ENCODE measurements at places on chromosomes 3 and 15.

- no peak for DNase-seq
Measured at GRCh38 chr3:30970183-30970582, 75.7 kb upstream of the GADL1 start.

DNA sequence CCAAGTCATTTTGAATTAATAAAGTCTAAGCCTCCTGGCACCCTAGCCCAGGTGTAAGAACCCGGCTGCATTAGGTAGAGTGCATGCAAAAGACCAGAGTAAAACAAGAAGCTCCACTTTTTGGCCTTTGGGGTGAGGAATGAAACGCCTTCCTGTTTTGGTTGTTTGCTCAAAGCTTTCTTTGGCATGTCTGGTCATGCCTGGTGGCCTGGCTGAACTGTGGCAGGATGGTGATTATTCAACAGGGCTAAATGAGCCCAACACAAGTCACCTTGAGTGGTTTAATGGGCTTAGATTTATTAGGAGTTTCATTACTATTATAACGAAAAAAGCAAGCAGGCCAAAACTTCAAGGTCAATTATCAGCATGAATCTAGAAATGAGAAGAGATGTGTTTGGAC, 40.9 kb upstream of the LDHAL6B start:
- no peak for DNase-seq

- no peak for DNase-seq
Measured at GRCh38 chr15:62618432-62618831, 424.1 kb upstream of the TPM1 start.

DNA sequence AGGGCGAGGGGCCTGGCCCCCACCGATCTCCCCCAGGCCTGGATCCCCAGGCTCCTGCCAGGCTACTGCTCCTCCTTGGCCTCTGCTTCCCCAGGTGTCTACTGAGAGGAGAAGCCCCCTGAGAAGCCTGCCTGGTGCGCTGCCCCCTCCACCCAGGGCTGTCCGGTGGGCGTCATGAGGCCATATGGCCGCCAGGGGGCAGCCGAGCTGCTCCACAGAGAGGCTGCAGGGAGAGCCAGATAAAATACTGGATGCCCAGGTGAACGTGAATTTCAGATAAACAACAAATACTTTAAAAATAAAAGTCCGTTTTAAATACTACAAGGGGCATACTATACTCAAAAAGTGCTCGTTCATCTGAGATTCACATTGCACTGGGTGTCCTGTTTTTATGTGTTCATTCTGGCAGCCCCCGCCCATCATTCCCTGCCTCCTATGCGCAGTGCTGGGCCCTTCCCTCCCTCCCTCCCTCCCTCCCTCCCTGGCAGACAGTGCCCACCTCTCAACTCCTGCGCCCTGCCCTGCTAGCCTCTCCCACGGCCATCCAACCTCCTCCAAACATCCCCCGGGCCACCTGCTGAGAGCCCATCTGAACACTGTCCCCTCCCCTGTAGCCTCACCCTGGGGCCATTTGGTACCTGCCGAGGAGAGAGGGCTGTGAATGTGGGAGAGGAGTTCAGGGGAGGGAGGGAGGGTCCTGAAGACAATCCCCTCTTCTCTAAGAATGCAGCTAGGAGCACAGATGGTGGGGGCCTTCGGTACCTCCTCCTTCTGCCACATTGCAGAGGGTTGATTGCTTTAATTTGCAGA, 29.6 kb downstream of the PSTPIP1 start:
- peak; percentile 66 for DNase-seq

DNA sequence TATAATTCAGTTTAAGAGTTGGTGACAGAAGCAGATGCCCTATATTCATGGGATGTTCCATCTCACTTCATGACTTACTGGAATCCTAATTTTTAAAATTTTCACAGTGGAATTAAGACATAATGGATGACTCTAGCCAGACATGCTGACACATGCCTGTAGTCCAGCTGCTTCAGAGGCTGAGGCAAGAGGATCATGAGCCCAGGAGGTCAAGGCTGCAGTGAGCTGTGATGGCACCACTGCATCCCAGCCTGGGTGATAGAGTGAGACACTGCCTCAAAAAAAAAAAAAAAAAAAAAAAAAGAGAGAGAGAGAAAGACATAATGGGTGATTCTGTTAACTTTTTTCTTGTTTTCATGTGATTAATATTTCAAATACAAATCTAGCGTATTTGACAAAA, 123.6 kb downstream of the KLHL25 start:
- no peak for DNase-seq

DNA sequence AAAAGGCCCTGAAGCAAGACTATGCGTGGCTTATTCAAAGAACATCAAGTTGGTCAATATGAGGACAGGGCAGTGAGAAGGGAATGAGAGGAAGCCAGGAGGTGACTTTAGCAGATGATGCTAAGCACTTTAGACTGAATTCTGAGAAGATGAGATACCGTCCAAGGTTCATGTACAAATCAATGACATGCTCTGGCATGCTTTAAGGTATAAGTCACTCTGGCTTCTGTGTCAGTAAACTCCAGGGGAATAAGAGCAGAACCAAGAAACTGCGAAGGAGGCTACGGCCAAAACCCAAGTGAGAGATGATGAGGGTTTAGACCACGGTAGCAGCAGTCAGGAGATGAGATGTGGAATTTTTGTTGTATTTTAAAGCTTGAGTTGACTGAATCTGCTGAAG, 8.9 kb upstream of the CCDC50 start:
- DNase-seq = no peak

- no peak for DNase-seq
Measured at GRCh38 chr3:25229586-25229985, 198.5 kb upstream of the RARB start.

DNA sequence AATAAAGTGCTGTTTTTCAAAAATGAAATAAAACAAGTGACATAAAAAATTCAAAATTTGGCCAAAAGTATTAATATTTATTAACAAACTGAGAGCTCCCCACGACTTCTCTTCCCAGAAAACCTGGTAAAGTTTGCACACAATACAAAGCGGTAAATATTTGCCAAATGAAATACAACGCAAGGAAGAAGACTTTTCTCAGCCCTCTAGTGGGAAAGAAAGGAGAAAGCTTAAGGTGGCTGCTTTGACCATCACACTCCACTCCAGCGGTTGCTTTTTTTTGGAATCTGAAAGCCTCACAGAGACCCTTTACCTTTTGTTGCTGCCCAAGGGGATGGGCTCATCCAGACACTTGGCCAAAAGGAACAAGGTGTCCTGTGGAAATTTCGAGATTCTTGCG, 1.1 kb upstream of the GK5 start:
- no peak for DNase-seq

DNA sequence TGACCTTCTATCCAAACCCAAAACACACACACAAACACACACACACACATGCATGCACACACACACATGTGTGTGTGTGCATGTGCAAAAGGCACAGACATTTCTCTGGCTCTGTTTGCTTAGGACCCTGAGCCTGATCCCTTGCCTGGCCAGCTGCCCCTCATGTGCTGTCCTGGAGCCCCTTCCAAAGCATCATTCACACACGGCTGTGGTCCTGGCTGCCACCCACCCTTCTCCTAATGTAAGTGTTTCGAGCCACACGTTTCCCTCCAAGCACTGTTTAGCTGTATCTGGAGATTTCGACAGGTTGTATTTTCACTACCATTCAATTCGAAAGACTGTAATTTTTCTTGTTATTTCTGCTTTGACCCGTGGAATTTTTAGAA, 45.8 kb upstream of the KLF13 start:
- no peak for DNase-seq

DNA sequence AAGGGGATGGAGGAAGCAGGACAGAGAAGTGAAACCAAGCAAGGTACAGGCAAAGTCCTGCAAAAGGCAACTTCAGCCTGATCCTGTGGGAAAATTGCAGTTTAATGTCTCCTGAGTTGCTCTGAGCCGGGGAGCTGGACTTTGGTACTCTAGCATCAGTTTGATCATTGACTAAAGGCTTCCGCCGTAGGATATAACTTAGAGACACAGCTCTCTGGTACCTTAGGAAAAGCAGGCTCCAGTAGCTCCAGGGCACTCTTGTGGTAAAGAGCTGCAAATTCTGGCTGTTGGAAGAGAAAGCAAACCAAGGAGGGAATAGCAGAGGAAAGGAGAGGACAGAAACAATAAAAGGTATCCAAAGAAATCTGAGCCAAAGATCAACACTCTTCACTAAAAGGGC, 521.1 kb downstream of the PLOD2 start:
- DNase-seq = no peak

GRCh38 chr3:24375947-24376384, 118.7 kb downstream of the THRB start:
- no peak for DNase-seq

DNA sequence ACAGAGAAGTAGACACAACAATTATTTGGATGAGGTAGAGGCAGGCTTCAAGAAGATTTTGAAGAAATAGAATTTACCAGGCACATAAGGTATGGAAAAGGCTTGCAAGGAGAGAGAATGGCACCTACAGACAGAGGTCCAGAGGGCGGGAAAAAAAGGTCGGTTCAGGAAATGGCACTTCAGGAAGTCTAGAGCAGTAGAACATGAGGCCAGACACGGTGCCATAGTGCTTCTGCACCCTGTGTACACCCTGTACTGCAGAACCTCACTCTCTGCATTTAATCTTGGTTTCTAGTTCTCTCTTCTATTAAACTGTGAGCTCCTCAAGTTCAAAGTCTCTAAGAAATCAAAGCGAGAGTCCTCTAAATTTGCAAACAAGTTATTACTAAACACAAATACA, 113.4 kb upstream of the C2CD4B start:
- DNase-seq = no peak

- no peak for DNase-seq
Measured at GRCh38 chr3:45170096-45170495, 23.9 kb upstream of the CDCP1 start.

- no peak for DNase-seq
Measured at GRCh38 chr15:94041746-94042145, 189.6 kb upstream of the MCTP2 start.

GRCh38 chr15:57306944-57307411, 69.3 kb upstream of the CGNL1 start:
- no peak for DNase-seq
